Mucosa of gallbladder (tissue), 1 donor: ENCODE measurements at places on chromosomes 7 and 10. TPM values are rescaled to one million over a fixed set of nuclear protein-coding genes. Genes with fewer than 3 reads are reported as not detected.

CALN1 gene
- 4.4 TPM for total RNA-seq

EPDR1 gene
- total RNA-seq = 23.2 TPM

NFE2L3 gene
- 8.7 TPM for total RNA-seq

GRCh38 chr7:115329006-115329405 is 407.1 kb downstream of the MDFIC start:
- no peak for DNase-seq
